ENCODE measurements at places on chromosomes 1 and 21.

DNA sequence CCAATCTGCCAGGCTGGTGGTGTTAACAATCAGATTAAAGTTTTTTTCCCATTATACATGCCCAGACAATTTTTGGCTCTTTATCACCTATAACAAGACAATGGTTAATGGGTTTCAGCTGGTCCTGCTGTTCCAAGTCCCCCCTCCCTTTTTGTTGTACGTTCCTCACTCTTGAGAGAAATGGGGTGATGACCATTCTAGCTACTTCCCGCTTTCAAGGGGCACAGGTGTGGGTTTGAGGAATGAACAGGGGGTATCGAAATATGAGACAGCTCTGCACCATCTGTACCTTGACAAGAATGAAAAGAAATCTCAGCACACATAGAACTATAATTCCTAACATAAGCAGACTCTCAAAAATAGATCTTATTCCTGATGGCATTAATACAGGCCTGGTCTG lies 326.8 kb downstream of the PTPRU start:
- no peak for DNase-seq

GRCh38 chr1:9596415-9597123 lies 7.9 kb downstream of the TMEM201 start:
- DNase-seq, result no peak

DNA sequence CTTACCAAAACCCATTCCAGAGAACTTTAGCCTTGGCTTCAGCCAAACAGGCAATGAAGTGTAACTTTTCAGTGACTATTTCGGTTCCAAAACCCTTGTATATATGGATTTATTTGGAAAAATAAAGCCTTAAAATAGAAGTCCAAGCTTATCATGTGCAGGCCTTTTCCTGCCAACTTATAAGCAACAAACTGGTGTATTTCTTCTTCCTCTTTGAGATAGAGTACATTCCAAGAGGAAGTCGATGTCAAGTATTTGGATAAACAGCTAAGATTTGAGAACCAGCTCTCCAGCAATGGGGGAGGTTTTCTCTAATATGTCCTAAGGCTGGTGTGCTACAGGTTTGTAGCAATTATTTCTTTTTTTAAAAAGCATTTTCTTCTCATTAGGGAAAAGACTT lies 407.8 kb downstream of the DUSP10 start:
- no peak for DNase-seq

- DNase-seq, result no peak
Measured at GRCh38 chr21:31727181-31727580, 4.7 kb downstream of the SCAF4 start.

- no peak for DNase-seq
Measured at GRCh38 chr1:155035936-155036335, 2.3 kb downstream of the DCST1 start.

DNA sequence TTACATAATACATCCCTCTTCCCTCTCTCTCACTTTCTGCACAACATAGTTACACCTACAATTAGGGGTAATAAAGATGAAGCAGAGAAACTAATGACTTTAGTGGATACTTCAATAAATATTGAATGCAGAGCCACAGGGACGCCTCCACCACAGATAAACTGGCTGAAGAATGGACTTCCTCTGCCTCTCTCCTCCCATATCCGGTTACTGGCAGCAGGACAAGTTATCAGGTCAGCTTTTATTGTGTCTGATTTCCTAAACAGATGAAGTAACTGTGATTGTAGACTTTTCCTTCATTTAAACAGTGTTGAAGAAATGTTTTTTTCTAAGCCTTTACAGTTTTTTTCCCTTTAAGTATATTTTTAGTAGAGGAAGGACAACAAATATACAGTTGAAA lies 281.6 kb downstream of the TPR start:
- DNase-seq, result no peak

DNA sequence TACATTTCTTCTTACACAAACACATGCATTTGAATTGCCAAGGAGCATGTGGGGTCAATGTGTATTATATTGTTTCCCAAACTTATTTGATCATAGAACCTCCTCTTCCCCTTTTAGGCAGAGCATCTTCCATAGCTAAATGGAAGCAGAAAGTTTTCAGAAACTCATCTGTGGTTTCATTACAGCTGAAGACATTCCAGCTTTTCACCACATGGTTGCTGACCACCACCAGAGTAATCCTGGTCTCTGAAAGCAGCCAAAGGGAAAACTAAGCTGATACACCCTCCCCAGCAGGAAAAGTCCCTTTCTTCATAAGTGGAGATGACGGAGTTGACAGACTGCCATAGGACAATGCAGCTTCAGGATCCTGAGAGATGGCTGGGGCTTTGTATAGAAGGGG lies 30.2 kb upstream of the OTUD3 start:
- DNase-seq, result no peak

GRCh38 chr21:26659182-26659581 lies 86.1 kb upstream of the CYYR1 start:
- no peak for DNase-seq

Measured in activated T-helper 1 cell treated with anti-CD3 and anti-CD28 coated beads, Interleukin-2, amount 50 U/mL, for 16 hours (primary cell).